GM12865 (cell line): ENCODE measurements at places on chromosomes 13 and 19.
A peak's percentile ranks its signal among the peaks of the same experiment; 100 is the strongest.

DNA sequence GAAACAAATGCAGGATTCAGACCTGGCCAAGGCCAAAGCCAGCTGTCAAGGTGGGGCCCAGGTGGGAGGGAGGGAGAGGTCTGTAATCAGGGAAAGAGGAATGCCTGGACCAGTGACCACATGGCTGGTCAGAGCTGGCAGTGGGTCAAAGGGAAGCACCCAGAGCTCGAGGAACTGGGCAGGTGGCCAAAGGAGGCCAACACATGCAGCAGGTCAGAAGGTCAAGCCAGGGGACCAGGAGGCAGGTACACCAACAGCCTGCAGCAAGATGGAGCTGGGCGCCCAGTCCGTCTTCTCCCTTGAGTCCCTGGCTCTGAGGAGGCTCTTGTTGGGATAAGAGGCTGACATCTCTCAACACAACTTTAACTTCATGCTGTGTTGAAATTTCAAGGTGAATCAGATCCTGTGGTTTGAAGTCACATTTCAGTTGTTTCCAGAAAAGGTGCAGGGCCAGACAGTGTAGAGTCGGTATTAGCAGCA, 17.1 kb downstream of the GPATCH1 start:
- DNase-seq = no peak

DNA sequence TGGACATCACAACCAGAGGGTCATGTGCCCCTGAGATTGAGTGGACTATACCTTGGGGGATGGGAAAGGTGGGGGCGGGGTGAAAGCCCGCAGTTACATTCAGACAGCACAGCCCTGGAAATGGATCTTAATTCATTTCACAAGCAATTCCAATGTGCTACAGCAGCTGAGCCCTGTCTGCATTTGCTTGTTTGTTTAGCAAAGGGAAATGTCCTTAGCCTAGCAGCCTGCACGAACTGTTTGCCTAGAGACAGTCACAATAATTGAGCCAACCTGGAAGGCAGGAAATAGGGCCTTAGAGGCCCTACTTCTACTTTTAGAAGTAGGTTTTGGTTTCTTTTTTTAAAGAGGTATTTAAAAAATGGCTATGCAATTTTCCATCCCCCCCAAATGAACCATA, 177.3 kb upstream of the KL start:
- DNase-seq = peak; percentile 85

DNA sequence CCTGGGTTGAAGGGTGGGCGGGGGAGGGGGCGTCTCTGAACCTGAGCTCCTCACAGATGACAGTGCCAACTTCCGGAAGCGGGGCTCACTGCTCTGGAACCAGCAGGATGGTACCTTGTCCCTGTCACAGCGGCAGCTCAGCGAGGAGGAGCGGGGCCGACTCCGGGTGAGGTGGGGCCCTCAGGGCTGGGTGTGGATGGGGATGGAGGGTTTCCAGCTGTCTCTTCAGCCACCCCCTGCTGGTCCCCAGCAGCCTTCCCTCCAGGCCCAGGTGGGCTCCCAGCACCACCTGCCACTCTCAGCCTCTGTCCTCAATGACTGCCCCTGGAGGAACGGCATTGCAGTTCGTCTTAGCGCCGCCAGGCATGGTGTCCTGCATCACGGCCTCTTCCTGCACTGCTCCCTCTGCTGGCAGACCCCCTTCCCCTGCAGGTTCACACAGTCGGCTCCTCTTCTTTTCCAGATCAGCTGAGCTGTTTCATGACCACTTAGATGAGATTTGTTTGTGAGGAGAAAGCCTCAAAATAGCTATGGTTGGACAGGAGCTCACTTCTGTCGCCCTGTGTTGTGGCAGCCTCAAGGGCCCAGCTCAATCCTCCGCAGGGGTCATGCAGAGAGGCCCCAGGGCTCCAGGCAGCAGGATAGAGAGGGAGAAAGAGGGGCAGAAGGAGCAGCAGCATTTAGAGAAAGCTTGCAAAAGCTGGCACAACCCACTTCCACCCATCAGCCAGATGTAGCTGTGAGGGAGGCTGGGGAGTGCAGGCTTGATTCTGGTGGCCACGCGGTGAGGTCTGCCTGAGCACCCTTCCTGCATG, 2.5 kb upstream of the GARIN5A start:
- peak; percentile 20 for DNase-seq

GRCh38 chr19:501646-502045, 5.4 kb downstream of the MADCAM1 start:
- no peak for DNase-seq

DNA sequence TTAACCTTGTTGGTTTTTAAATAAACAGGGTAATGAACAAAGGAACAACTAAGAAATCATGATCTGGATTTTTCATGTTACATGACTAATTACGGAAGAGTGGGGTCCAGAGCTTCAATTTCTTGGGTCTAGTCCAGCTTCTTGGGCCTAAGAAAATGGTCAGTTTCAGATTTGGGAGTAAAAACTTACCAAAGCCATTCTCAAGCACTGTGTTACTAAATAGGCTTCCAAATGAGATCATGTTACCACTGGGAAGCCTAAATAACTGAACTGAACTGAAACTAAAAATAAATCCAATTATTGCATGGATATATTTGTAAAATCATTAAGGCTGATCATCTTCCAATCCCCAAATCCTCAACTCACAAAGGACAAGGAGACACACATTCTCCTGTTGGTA, 13.9 kb downstream of the TBC1D4 start:
- DNase-seq = no peak

GRCh38 chr19:32935629-32936028, 36.1 kb downstream of the CEP89 start:
- DNase-seq = no peak

- DNase-seq = no peak
Observed at GRCh38 chr19:28556371-28556770, 656.6 kb downstream of the UQCRFS1 start.

DNA sequence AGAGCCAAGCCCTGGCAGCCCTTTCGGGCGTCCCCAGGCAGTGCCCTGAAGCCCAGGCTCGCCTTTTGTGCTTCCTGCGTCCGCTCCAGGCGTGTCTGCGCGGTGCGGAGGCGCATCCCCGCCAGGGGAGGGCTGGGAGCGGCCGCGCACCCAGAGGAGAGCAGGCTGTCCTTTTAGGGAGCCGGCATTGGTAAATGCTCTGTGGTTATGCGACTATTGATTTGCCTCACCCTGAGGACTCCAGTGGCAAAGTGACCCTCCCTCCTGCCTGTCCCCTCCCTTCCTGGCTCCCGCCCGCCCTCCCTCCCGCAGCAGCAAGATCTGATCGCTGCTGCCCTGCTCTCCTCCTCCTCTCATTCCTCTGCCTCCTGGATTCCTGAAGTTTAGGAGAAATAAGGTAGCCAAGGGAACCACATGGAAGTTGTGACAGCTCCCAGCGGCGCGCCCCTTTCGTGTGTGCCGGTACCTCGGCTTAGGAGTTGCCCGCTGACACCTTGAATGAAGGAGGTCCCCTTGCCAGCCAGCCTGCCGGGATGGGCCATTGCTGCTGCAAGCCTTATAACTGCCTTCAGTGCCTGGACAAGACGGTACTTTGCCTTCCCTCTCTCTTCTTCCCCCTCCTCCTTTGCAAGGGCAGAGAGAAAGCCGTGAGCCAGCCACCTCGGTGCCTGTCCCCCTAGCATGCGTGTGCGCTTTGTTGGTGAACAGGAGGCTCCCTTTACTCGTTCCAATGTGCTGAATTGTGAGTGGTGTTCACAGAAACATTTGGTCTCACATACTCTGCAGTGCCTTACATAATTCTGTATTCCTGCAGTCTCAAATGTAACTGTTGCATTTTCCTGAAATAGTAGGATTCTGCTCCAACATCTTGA, 166.9 kb downstream of the SLC7A1 start:
- no peak for DNase-seq

DNA sequence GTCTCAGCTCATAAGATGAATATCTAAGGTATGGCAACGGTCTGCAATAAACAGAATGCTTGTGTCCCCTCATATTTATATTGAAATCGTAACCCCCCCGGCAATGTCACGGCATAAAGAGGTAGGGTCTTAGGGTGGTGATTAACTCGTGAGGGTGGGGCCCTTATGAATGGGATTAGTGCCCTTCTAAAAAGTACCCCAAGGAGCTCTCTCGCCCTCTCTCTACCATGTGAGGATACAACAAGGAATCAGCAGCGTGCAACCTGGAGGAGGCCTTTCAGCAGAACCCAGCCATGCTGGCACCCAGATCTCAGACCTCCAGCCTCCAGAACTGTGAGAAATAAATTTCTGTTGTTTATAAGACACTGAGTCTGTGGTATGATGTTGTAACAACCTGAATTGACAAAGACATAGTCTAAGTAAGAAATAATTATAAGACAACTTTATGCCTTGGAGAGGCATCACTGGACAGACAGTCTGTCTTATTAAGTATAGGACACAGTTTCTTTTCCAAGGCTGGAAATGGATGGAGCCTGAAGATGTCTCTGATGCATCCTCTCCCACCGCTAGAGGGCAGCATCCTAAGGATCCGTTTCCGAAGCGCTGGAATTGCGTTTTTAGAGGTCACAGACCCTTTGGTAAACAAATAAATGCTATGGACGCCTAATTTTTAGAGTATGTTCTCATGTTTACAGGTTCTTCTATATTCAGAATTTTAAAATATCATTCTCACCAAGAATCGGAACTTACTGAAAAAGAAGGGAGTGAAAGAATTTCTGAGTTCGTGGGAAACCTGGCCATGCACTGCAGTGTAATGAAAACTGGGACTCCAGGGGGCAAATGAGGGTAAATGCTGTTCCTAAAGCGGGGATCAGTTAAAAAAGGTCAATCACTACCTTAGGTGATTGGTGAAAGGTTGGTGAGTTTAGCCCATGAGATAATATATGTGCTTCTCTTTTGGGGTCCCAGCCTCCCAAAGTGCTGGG, 13.3 kb upstream of the LEUTX start:
- peak; percentile 49 for DNase-seq

DNA sequence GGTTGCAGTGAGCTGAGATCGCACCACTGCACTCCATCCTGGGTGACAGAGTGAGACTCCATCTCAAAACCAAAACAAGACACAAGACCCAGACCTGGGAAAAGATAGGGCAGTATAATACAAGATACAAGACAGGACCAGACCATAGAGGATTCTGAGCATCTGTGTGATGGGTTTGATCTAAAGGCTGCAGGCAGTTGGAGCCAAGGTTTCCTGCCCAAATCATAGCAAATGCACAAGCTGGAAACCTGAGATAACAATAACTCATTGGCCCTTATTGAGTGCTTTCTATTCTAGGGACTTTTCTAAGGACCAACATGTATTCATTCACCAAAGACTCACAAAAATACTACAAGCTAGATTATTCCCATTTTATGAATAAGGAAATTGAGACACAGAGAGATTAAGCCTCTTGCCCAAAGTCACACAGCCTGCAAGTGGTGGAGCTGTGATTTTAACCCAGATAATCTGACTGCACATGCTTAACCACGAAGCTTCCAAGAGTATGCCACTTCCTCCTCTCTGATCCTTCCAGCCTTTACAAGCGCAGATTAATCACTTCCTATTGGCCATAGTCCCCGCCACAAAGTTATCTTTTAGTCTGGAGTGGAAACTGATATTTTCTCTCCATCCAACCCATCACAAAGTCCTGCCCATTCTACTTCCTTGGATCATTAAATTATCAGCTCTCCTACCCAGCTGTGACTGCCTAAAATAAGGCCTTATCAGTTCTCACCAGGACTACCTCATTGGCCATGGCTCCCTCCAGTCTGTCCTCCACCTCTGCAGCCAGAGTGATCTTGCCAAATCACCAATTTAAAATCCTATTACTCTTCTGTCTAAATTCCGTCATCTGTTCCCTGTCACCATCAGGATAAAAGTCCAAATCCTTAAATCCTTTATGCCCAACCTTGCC, 147.2 kb downstream of the FLT1 start:
- no peak for DNase-seq

DNA sequence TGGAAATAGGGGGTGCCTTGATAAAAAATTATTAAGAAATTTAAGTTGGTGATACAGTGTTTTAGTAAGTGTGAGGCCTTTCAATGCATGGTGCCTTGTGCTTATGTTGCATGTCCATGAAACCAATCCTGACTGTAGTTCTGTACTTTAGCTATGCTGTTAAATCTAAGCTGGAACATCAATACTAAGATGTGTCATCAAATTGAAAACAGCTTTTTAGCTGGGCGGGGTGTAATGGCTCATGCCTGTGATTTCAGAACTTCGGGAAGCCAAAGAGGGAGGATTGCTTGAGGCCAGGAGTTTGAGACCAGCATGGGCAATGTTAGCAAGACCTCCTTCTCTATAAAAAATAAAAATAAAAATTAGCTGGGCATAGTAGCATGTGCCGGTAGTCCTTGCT, 930.3 kb upstream of the PCDH9 start:
- no peak for DNase-seq

- DNase-seq = no peak
Observed at GRCh38 chr13:46738055-46738454, 58.9 kb downstream of the ESD start.

- DNase-seq = no peak
Observed at GRCh38 chr19:5536337-5536894, 31.3 kb downstream of the TINCR start.

DNA sequence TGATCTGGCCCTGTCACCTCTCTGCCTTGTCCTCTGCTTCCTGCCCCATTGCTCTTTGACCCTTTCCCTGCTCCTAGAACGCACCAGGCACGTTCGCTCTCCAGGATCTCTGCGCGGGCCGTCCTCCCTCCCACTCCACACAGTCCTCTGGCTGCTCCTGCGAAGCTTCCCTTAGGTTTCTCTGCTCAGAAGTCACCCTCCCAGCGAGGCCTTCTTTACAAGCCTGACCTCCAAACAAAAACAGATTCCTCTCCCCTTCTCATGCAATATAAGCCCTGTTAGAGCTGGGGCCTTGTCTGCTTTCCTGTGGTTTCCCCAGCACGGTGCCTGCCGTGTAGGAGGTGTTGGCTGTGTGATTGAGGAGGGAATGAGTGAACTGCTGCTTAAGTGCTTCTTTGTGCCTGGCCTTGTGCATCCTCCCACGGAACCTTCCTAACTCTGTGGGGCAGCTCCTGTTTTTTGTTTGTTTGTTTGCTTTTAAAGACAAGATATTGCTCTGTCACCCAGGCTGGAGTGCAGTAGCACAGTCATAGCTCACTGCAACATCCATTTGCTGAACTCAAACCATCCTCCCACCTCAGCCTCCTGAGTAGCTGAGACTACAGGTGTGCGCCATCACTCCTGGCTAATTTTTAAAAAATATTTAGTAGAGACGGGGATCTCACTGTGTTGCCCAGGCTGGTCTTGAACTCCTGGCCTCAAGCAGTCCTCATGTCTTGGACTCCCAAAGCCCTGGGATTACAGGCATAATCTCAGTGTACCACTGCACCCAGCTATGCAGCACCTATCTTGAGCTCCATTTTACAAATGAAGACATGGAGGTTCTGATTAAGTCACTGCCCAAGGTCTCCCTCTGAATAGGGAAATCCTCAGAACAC, 82.0 kb downstream of the SIPA1L3 start:
- no peak for DNase-seq

DNA sequence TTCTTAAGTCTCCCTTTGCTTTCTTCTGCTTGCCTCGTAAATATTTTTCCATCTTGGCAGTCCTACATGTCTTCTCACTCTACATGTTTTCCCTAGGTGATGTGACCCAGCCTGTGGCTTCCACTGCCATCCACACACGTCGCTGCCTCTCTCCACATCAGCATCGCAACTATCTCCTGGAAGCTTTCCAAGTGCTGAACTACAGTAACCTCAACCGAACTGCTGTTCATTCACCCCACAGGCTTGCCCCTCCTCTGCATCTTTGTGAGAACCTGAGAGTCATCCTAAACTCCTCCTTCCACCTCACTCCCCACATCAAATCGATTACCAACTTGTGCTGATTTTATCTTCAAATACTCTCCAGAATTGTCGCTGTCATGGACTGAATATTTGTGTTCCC, 41.2 kb upstream of the USPL1 start:
- DNase-seq = no peak
